Upper lobe of right lung (tissue), 1 donor: ENCODE measurements at places on chromosomes 7 and 10. TPM values are rescaled to one million over a fixed set of nuclear protein-coding genes. Genes with fewer than 3 reads are reported as not detected.

Gene IL2RA
- total RNA-seq: 4.3 TPM

DNA sequence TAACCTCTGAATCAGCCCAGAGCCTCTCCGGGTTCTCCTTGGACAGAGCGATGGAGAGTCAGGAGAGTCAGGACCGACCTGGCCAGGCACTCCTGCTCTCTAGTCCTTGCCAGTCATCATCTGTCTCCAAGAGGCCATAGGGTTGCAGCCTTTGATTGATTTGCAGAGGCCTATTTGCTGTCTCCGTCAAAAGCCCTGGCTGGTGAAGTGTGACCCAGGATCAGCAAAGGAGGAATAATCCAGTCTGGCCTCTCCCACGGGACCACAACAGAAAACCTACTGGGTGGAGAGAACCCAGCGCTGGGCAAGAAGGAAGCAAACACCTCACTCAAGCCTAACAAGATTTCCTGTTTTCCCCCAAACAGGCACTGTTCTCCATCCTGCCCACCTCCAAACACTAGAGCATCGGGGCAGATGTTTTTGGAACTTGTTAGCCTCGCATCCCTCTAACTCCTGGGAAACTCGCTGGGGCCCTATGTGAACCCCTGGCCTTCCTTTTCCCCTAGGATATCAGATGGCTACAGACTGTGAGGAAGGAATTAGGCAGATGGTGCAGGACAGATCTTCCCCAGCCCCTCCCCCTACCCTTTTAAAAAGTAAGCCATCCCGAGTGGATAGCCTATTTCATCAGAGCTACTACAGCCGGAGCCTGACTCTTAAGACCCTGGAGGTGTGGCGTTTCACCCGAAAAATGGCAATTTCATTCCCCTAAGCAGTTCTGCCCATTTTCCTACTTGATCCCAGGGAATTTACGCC, 54.3 kb downstream of the PODXL start:
- H3K4me3 ChIP-seq: no peak overlapping the region
- H3K36me3 ChIP-seq: peaks cover 38% of the 10 kb centered on the region
- H3K27ac ChIP-seq: no peak overlapping the region
- no peaks in the 10 kb centered on the region for H3K27me3 ChIP-seq

DNA sequence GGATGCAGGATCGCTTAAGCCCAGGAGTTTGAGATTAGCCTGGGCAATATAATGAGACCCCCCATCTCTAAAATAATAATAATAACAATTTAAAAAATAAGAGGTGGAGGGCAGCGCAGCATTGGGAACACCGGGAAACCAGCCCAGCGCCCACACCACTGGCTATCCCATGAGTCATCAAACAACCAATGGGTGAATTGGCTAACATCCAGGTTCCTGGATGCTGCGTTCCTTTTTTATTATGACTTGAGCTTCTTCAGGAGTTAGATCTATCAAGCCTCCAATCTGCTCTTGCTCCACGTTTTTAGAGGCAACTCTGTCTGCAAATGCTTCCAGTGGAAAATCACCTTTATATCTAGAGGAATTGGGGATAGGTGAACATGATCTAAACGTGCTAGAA, 10.0 kb upstream of the LRRC4 start:
- peaks cover 4% of the 10 kb centered on the region for H3K4me1 ChIP-seq
- H3K36me3 ChIP-seq: no peaks in the 10 kb centered on the region
- no peak for DNase-seq
- no peak overlapping the region for H3K4me3 ChIP-seq
- H3K27ac ChIP-seq: no peak overlapping the region
- H3K27me3 ChIP-seq: no peaks in the 10 kb centered on the region

GRCh38 chr7:30683816-30684215, 1.6 kb upstream of the CRHR2 start:
- H3K4me3 ChIP-seq: no peak overlapping the region
- peaks cover 17% of the 10 kb centered on the region for H3K4me1 ChIP-seq
- DNase-seq: no peak
- no peaks in the 10 kb centered on the region for H3K36me3 ChIP-seq
- peaks cover 52% of the 10 kb centered on the region for H3K27me3 ChIP-seq

DNA sequence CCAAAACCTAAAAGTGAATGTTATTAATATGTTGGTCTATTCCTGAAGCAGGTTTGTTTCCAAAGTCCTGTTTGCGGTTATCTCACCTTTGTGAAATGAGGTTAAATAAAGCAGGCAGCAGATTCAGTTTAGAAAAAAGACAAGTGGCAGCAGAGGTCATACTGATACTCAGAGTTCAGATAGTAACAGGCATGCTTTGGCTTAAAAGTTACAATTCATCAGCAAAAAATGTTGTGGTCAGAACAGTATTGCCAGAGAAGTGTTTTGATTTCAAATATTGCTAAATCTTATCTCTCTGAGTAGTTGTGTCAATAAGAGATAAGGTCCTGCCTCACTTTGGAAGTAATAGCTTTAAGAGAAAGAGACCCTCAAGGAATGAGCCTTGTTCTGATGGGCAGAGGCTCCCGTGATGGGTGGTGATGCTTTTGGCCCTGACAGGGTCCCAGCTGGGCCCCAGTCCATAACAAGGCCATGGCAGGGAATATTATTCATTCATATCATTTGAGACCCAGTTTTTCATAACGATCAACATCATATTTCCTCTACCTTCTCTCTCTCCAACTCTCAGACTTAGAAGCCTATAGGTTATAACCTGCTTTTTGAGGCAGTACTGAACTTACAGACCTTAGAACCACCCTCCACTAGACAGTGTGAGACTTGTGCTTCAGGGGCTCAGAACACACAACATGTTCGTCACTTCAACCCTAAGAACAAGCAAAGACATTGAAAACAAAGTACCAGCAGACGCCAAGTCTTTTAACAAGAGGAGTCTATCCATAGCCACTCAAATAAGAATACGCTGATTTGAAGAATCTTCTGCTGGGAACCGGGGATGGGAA, 58.5 kb upstream of the AHR start:
- H3K36me3 ChIP-seq: no peaks in the 10 kb centered on the region
- H3K4me1 ChIP-seq: peaks cover 12% of the 10 kb centered on the region
- no peak overlapping the region for H3K4me3 ChIP-seq
- DNase-seq: no peak

Gene EBF3
- 0.20 TPM for total RNA-seq

Gene ACHE
- total RNA-seq: 2.9 TPM

DNA sequence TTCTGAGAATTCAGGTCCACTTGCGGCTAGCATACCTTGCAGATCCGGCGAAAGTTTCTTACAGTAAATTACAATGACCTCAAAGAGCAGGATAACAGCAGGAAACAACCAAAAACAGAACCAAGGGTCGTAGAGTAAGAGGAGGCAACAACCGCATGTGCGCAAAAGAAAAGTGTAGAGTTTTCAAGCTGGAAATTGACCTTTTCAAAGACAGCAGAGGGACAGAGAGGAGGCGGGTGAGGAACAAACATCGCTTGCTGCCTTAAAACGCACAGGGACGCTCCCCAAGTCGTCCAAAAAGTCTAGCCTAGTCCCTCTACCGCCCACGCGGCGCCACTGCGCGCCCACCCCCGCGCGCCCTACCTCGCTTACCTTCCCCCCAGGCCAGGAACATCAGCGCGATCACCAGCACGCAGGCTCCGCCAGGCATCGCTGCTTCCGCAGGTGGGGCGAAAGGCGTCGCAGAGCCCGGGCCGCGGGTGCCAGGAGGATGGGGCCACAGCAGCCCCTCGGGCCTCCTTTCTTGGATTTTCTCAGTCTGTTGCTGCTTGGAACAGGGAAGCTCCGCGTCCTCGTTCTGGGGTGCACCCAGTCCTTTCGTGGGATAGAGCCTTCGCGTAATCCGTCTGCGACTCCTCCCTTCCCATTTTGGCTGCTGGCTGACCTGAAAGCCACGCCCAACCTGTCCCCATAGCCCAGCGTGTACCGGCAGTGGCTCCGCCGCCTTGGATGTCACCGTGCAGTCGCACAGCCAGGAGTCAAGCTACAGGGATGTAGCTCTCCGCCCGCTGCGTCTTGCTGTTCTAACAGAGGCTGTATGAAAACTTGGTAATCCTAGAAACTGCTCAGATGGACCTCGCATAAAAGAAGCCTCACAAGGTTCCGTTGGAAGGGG, at the start of gene VWDE:
Gene VWDE, minus strand, starts transcription at position 579 of the 895 bp plus-strand sequence. Its CDS starts 149 bp downstream, at position 430.
- H3K4me1 ChIP-seq: peaks cover 12% of the 10 kb centered on the region
- no peaks in the 10 kb centered on the region for H3K36me3 ChIP-seq

Gene SLC16A12
- 1.9 TPM for total RNA-seq

Gene UPK3BL2
- total RNA-seq: 19.3 TPM

DNA sequence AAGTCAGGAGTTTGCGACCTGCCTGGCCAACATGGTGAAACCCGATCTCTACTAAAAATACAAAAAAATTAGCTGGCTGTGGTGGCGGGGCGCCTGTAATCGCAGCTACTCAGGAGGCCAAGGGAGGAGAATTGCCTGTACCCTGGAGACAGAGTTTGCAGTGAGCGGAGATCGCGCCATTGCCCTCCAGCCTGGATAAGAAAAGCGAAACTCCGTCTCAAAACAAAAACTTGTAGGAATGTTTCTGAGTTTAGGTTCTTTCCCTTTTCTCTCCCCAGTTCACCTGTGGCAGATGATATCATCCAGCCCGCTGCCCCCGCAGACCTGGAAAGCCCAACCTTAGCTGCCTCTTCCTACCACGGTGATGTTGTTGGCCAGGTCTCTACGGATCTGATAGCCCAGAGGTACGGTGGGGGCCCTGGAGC, 138.8 kb upstream of the BTBD16 start:
- H3K4me3 ChIP-seq: no peak overlapping the region
- H3K27me3 ChIP-seq: no peaks in the 10 kb centered on the region
- H3K36me3 ChIP-seq: peaks cover 15% of the 10 kb centered on the region
- peaks cover 5% of the 10 kb centered on the region for H3K4me1 ChIP-seq
- DNase-seq: no peak

Gene PTPN20
- total RNA-seq: 2.6 TPM

DNA sequence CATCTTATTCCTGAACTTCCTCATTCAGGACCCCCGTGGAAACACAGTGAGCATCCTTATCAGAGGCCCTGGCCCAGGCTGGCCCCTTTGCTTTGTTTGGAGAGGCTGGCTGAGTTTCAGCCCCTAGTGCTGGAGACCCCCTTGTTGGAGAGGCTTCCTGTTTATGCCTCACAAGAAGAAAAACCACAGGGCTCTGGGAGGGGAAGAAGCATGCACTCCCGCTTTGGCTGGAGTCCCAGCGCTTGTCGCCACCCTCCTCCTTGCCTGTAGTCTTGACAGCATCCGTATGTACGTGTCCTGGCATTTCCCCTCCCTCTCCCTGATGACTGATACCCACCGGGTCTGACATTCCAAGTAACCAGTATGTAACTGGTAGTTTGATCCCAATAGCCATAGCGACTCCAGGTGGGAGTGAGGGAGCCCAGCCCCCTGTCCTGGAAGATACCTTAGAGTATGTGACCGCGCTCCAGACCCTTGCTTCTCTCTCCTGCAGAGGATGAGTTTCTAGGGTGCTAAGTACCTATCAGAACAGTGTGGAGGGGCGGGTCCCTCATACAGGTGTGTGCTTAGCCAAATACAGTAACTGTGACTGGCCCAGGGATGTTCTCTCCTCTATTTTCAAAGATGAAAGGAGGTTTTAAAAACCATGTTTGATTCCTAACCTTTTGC, 6.9 kb upstream of the ATP6V0E2 start:
- peak overlapping the region; percentile 17 for H3K27ac ChIP-seq
- H3K27me3 ChIP-seq: no peaks in the 10 kb centered on the region
- peaks cover 33% of the 10 kb centered on the region for H3K36me3 ChIP-seq
- DNase-seq: no peak
- peaks cover 3% of the 10 kb centered on the region for H3K4me1 ChIP-seq
- no peak overlapping the region for H3K4me3 ChIP-seq

Gene CRYGN
- not detected for total RNA-seq

- no peak overlapping the region for H3K27ac ChIP-seq
- H3K27me3 ChIP-seq: no peaks in the 10 kb centered on the region
- no peak overlapping the region for H3K4me3 ChIP-seq
- H3K4me1 ChIP-seq: peaks cover 10% of the 10 kb centered on the region
Measured at GRCh38 chr7:32871624-32872371, 19.8 kb downstream of the KBTBD2 start.

DNA sequence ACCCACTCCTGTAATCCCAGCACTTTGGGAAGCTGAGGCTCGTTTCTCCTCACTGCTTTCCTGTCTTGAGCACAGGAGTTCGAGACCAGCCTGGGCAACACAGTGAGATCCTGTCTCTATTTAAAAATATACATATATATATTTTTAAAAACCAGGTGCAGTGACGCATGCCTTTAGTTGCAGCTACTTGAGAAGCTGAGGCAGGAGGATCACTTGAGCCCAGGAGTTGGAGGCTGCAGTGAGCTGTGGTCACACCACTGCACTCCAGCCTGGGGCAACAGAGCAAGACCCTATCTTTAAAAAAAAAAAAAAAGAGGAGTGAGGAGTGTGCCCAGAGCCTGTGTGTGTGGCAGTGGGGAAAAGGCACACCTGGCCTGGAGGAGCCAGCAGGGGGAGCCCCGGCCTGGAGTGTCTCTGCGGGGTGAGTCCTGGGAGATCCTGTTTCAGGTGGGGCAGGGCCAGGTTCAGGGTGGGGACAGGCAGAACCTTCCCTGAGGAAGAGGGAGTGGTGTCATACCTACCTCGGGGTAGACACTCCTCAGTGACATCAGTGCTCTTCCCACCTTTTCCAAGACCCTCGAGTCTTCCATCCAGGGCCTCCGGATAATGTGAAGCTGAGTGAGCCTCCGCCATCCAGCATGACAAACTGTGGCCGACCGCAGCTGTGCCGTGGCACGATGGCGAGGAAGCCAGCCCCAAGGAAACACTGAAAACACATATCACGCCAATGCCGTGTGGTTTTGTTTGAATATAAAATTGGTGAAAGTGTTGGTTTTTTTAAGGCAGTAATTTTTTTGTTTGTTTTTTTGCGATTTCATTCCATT, 9.0 kb upstream of the ARPC1B start:
- peak; percentile 81 for DNase-seq
- peaks cover 71% of the 10 kb centered on the region for H3K36me3 ChIP-seq
- H3K27me3 ChIP-seq: no peaks in the 10 kb centered on the region
- no peak overlapping the region for H3K27ac ChIP-seq

DNA sequence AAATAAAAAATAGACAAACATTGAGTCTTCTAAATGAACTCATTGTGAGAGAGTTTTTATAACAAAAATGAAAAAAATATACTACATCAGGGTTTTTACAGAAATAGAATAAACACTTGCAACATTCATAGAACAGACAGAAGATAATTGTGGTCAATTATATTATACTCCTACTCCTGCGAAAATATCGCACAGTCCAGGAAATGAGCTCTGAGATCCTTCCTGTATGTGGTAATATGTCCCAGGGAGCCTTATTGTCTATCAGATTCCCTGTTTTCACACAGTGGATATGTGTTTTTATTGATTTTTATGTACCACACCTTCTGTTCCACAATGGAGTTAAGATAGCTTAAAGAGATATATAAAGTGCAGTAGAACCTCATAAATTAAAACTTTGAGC, 27.5 kb upstream of the RELN start:
- H3K27ac ChIP-seq: no peak overlapping the region
- no peaks in the 10 kb centered on the region for H3K27me3 ChIP-seq
- no peaks in the 10 kb centered on the region for H3K4me1 ChIP-seq
- H3K36me3 ChIP-seq: no peaks in the 10 kb centered on the region

DNA sequence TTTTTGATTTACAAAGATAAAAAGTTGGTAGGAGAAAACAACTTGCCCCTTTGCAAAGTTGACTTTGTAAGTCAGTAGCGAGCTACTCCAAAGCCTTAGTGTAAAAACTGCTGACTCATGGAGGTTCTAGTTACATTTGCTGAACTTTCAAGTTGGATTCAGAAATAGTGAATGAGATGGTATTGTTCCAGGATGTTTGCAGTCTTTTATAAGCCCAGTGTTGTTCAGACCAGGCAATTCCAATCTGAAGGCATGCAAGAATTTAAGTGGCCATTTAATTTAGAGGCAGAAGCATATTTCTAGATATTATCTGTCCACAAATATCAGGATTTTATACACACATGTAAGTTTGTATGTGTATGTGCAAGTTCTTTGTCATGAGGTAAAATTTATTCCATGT, 21.6 kb downstream of the TES start:
- DNase-seq: no peak
- H3K36me3 ChIP-seq: peaks cover 6% of the 10 kb centered on the region
- peaks cover 48% of the 10 kb centered on the region for H3K4me1 ChIP-seq
- H3K27ac ChIP-seq: no peak overlapping the region
- no peak overlapping the region for H3K4me3 ChIP-seq
